ENCODE measurements at places on chromosomes 1 and 21.

- no peak for DNase-seq
Measured at GRCh38 chr1:108758796-108759195, 12.3 kb downstream of the STXBP3 start.

DNA sequence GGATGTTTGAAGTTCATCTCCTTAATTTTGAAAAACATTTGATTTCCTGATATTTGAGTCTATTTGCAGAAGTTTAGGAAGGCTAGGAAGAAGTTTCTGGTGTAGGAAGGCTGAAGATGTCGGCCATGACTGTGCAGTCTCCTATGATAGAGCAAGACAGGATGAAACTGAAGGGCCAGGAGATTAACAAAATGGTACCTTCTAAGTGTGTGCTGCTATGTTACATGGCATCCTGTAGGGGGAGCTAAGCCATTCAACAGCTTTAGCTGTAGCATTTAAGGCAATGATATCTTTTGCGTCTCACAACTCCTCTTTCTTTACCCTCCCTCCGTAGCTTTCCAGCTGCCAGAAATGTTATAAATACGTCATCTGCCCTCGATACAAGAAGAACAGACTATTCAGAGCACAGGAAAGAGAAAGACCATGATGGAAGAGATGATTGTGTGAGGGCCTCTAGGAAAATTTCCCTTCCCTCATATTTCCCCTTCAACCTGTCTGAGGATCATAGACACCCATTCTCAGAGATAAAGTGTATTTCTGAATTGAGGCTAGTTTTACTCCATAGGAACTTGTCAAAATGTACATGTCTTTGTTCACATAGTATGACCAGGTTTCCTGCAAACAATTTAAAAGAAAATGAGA lies 61.1 kb downstream of the XCL1 start:
- no peak for DNase-seq

GRCh38 chr1:41653574-41653973 lies 169.1 kb upstream of the EDN2 start:
- DNase-seq, result no peak

GRCh38 chr1:204356997-204357396 lies 2.7 kb downstream of the PLEKHA6 start:
- DNase-seq, result no peak

GRCh38 chr1:206909161-206909882 lies 12.1 kb downstream of the IL24 start:
- DNase-seq, result no peak

Data from GF-D8 (cell line).